Inflammatory macrophage treated with lipopolysaccharide for 1 hour (primary cell): ENCODE measurements at places on chromosomes 4 and X.

DNA sequence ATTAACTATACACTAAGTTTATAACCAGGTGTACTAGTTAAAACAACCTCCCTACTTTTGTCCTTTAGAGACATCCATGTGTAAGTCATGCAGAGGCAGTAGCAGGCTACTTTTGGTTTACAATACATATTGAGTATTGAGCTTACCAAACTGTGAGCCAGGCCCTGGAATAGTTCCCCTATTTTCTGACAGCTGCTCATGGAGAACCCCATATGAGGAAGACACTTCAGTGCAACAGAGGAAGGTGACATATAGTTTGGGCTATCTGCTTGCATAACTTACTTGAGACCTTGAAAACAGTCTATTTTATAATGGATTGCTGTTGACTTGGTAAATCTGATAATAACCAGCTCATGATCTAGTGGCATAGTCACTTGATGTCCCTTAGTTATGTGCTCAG lies 190.5 kb downstream of the SH3BGRL start:
- DNase-seq, result peak; percentile 33

- DNase-seq, result no peak
These were observed 305.9 kb downstream of the IDS start for GRCh38 chrX:149198980-149199732.

DNA sequence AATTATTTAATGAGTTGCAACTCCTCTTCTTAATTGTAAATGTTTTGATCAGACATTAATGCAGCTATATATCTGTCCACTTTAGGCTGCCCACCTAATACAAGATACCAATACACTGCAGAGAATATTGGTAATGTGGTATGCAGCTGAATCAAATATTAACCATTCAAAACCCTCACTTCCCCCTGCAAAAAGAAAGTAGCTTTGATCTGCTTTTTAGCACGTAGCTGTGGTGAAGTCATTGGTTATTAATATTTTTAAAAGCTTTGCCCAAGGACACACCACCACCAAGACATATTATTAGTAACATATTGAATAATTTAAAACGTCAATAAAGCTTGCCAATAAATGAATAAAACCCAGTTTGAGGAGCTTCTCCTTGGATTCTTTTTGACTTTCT lies 28.6 kb upstream of the CYP2U1 start:
- no peak for DNase-seq

DNA sequence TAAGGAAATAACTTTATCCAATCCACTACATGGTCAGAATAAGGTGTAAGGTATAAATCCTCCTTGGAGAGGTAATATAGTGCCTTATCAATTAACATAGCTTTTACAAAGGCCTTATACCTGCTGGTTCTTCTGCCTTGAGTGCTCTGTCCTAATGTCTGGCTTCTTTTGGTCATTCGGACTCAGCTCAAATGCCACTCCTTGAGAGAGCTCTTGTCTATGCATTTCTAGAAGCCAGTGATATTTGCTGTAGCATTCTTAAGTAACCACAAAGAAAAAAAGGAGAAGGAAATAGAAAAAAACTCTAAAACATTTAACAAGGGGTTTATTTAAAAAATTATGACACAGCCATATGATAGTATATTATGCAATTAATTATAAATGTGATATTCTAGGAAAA lies 444.8 kb upstream of the SLIT2 start:
- DNase-seq, result no peak

DNA sequence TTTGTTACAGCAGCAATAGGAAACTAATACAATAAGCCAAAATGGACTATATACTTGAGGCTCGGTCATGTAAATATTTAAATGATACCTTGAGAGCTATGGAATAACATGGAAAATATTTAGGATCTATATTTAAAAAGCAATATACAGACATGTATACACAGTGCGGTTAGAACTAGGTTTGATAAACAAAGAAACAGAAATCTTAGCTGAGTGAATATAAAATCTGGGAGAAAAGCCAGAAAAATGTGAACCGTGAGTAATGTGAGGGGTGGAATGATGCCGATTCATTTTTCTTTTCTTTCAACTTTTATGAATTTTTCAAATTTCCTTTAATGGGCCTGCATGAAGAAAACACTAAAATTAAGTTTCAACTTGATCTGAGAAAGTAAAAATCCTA lies 104.1 kb downstream of the ATXN3L start:
- no peak for DNase-seq

DNA sequence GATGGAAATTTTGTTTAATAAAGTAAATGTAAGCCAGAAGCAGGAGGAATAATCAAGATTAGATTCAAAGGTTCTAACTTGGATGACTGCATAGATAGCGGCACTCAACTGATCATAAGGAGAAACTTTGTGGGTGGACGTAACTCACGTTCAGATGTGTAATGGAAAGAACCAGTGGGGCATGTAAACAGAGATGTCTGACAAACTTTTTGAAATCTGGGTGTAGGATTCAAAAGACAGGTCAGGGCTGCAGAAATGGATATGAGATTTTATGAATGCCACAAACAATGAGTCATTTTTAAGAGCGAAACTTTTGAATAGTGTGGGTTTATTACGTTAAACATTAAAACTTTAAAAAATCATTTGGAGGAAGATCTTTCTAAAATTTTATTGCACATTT lies 375.6 kb downstream of the GBA3 start:
- DNase-seq, result no peak

- no peak for DNase-seq
These were observed 119.7 kb downstream of the ATG4A start for GRCh38 chrX:108211301-108211700.

DNA sequence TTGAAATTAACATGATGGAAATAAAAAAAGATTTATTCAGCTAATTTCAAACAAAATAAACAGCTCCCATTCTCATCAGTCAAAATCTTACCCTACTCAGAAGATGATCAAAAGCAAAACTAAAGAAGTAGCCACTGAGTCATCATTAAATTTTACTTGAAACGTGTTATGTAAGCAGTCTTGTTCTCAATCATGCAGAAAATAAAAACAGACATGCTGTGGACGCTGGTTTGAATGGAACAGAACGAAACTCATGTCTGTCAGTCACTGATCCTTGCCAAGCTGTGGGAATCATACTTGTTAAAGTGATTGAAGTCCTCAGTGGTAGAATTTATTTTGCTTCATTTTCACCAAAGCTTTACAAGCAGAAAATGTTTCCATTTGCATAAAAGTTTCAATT lies 77.2 kb upstream of the TLR3 start:
- DNase-seq, result no peak

DNA sequence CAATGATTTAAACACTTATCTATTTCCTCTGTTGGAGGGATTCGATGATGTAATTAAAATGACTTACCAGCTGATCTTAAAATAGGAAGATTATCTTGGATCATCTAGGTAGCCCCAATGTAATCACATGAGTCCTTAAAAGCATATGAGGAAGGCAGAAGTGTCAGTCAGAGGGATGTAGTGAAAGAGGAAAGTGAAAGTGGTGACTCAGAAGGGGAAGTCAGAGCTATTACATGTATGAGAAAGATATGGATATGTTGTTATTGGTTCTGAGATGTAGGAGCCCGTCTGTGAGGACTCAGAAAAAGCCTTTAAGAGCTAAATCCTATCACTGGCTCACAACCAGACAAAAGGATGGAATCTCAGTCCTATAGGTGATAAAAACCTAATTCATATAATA lies 456.4 kb downstream of the DACH2 start:
- peak; percentile 1 for DNase-seq

DNA sequence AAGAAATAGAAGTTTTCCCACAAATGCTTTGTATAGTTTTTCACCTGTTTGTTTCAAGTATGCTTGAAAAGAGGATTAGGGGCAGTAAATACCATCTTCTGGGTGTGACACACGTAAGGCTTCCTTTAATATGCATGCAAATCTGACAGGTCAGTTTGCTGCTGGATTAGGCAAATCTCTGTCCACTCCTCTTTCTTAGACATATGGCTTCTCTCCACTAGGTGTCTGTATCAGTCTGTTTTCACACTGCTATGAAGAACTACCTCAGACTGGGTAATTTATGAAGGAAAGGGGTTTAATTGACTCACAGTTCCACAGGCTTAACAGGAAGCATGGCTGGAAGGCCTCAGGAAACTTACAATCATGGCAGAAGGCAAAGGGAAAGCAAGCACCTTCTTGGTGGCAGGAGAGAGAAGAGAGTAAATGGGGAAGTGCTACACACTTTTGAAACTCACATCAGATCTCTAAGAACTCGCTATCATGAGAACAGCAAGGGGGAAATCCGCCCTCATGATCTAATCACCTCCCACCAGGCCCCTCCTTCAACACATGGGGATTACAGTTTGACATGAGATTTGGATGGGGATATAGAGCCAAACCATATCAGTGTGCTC lies 66.9 kb downstream of the TAB3 start:
- DNase-seq, result peak; percentile 58

DNA sequence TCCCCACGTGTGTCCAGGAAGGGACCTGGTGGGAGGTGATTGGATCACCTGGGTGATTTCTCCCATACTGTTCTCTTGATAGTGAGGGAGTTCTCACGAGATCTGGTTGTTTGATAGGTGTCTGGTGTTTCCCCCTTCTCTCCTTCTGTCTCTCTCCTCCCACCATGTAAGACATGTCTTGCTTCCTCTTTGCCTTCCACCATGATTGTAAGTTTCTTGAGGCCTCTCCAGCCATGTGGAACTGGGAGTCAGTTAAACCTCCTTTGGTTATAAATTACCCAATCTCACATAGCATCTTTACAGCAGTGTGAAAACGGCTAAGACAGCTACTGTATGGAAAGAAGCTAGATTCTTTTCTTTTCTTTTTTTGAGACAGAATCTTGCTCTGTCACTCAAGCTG lies 21.6 kb upstream of the FGG start:
- no peak for DNase-seq

DNA sequence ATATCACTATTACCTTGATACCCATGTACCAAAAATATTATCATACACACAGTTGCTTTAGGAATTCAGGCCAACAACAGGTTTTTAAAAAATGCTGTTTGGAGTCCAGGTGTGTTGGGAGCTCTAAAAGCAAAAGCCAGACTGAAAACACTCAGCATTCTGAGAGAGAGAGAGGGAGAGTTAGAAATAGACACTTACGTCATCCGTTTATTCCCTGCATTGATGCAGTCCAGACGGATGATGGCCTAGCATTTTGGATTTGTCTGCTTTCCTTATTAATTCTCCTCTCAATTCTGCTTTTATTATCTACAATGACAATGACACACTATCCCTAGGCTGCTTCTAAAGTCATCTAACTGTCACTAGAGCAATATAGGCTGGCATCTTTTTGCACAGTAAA lies 358.3 kb upstream of the BOD1L1 start:
- no peak for DNase-seq

- DNase-seq, result no peak
These were observed 3.7 kb downstream of the GPRIN3 start for GRCh38 chr4:89303814-89304388.

- no peak for DNase-seq
These were observed 519.1 kb downstream of the IQCM start for GRCh38 chr4:149296503-149296902.

GRCh38 chr4:164621886-164622521 lies 131.9 kb upstream of the SMIM31 start:
- no peak for DNase-seq

GRCh38 chrX:11239230-11239629 lies 54.0 kb upstream of the AMELX start:
- no peak for DNase-seq

DNA sequence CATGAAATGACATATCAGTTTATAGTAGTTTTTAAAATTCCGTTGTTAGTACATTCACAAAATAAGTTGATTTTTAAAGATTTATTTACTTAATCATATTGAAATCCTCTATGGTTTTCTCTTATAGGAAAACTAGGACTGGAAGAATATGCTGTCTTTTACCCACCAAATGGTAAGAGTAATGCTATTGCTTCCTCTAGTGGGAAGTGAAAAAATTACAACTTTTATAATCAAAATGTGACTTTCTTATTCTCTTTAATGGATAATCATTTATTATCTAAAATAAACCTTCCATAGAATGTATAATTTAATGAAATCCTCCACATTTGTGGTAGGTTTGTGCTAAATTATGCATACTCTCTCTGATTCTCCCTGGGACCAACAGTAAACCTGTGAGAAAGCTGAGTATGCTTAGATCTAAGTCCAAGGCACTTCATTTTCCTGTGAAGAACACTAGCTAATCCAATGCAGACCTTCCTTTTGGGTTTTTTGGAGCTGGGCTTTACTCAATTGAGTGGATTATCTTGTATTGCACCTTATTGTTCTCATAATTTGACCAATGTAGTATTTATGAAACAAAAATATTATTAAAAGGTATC lies 136.2 kb downstream of the TBC1D19 start:
- peak; percentile 40 for DNase-seq

DNA sequence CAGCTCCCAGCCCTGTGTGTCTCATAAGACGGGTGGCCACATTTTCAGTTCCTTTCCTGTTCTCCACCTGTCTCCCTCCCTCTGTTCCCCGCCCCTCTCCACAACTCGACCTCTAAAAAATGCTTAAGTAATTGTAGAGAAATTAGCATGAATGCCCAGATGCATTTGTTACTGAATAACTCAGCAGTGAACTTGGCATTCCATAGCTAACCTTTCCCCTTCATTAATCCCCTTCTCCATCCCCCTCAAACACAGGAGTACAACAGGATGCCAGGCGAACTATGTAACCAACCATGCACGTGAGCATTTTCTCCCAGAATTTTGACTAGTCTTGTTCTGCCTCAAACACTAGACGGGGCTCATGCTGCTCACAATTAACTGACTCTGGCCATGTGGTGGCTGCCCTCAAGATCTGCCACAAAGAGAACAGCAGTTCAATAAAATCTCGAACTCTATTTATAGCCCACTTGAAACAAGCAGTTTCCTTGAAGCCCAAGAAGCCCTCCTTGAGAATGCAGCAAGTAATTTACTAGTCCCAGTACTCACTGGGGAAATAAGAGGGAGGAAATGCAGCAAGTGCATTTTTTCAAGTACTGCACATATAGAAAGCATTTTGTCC lies 351.2 kb downstream of the ARHGAP24 start:
- DNase-seq, result no peak

GRCh38 chr4:138450546-138451275 lies 208.6 kb upstream of the SLC7A11 start:
- no peak for DNase-seq

- no peak for DNase-seq
These were observed 387.9 kb upstream of the TENM3 start for GRCh38 chr4:181855307-181855706.
